Activated T-helper 1 cell treated with anti-CD3 and anti-CD28 coated beads, Interleukin-2, amount 50 U/mL, for 16 hours (primary cell): ENCODE measurements at places on chromosomes 1 and 21.

GRCh38 chr1:40607921-40608320 lies 57.6 kb downstream of the RIMS3 start:
- no peak for DNase-seq

DNA sequence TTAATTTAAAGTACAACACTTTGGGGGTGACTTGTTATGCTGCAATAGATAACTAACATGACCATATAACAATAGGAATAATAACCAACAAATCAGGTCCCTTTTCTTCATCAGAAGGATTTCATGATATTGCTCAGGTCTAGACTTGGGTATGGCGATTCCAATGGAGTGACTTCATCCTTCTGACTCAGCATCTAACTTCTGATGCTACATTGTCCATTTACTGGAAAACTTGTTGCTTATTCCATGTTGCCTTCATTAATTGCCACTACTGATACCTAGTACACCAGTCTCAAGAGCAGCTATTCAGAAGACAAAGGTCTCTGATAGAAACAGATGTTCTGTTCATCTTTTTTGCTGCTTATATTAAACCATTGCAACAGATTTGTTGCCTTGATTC lies 324.3 kb downstream of the TGFB2 start:
- no peak for DNase-seq

GRCh38 chr21:28160378-28160777 lies 832.3 kb downstream of the LTN1 start:
- DNase-seq, result no peak

- no peak for DNase-seq
Observed at GRCh38 chr1:222861062-222861461, 46.2 kb downstream of the DISP1 start.

DNA sequence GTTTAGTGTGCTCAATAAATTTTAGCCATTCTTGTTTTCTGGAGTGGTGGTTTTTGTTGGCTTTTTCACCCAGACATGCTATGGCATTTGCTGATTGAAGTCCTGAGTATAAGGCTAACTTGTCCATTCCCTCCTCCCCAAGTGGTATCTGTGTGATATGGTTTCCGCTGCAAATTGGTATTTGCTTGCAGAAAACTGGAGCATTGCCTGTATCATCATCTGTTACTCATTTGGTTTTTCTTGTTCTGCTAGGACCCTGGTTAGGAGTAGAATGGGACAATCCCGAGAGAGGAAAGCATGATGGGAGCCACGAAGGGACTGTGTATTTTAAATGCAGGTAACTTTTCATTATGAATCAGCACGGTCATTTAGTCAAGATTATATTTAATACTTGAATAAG lies 34.0 kb downstream of the TBCE start:
- no peak for DNase-seq

DNA sequence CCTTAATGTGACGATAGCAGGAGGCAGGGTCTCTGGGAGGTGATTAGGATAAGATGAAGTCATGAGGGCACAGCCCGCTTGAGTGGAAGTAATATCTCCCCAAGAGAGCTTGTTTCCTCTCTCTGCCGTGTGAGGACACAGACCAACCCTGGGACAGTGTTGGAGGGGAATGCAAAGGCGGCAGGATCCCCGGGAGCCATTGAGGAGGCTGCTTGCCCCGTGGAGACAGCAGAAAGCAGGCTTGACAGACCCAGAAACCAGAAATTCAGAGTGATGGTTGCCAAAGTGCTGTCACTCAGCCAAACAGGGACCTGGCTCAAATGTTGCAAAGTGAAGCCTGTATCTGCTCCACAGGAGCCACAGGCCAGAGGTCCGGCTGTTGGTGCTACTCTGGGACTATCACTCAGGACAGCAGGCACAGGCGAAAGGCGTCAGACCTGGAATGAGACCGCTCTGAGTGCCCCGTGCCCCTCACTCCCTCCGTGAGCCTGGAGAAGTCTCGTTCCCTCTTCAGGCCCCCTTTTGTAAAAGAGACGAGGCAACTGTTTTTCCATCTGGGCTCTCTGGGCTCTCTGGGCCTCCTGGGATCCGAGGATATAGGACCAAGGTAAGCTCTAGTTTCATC lies 96.6 kb upstream of the VANGL1 start:
- no peak for DNase-seq

GRCh38 chr1:26536521-26536920 lies 7.0 kb downstream of the RPS6KA1 start:
- DNase-seq, result no peak

GRCh38 chr1:210298936-210299335 lies 29.8 kb upstream of the HHAT start:
- no peak for DNase-seq

DNA sequence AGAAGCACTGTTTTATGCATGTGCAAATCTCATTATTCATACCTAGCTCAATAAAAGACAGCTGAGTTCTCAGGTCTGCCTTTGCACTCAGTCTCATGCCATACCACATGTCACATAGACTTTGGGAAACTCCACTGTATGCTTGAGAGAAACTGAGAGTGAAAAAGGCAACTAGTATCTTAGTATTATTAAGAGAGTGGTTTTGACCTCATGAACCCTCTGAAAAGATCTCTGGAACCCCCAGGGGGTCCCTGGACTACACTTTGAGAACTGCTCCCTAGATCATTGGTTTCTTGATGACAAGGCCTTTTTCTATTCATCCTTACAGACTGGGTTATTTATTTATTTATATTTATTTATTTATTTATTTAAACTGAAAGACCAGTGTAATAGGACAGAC lies 3.7 kb upstream of the RHEX start:
- DNase-seq, result no peak

DNA sequence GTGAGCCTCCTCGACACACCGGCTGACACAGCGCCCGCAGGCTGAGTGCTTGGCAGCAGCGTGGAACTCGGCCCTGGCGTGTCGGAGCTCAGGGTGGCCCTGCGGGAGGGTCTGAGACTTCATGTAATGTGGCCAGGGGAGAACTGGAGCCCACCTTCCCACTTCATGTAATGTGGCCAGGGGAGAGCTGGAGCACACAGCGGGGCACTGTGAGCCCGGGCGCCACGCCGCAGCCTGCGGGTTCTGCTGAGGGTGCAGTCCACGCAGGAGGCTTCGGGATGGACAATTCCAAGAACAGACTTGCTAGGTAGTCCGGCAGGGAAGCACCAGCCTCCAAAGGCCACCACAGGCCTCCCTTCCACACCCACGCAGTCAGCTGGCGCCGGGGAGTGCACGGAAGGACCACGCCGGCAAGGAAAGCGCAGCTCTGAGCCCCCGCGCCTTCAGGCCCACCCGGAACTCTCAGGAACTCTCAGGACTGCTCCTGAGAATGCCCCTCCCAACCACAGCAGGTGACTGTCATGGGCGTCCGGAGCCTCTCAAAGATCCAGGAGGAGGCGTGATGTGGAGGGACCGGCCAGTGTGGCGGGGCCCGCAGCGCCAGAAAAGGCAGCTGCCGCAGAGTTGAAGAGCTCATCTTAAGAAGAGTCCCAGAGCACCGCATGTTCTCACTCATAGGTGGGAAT lies 19.3 kb upstream of the ADARB1 start:
- no peak for DNase-seq

DNA sequence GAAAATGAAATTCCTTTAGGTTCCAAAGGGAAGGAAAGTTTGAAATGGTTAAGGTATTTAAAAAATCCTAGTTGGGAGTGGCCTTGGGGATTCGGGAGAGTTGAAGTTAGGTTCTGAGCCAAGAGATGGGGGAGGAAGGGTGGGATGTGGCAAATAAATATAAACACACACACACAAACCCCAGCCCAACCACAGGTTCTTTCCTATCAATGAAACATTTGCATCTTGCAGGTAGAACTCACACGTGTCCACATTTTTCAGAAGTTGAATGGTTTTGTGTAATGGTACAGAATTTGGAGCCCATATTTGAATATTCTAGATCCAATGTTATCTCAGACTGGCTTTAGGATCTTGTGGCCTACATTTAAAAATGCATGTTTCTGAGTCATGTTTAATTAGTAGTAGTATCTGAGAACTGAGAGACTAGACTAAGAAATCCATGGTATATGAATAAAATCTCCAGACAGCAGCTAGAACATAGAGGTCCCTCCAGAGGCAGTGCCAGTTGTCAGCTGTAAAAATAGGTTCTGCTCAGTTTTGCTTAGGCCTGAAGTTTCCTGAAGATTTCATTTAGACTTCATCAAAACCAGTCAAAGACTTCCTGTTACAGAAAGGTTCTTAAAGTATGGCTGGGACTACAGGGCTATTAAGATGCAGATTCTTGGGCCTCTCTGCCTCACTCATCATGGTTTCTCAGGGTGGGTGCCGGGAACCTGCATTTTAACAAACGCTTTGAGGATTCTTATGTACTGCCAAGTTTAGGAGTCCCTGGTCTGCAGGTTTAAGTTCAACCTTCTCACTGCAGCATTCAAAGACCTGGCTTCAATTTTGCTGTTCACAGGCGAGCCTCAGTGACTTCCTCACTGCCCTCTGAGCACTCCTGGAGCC lies 21.3 kb downstream of the RUNX1 start:
- DNase-seq, result no peak

- DNase-seq, result no peak
Observed at GRCh38 chr1:104648269-104648691, 898.6 kb downstream of the AMY1C start.

- DNase-seq, result no peak
Observed at GRCh38 chr1:226250511-226250910, 27.0 kb downstream of the MIXL1 start.

GRCh38 chr1:61518670-61519400 lies 206.1 kb downstream of the TM2D1 start:
- no peak for DNase-seq

DNA sequence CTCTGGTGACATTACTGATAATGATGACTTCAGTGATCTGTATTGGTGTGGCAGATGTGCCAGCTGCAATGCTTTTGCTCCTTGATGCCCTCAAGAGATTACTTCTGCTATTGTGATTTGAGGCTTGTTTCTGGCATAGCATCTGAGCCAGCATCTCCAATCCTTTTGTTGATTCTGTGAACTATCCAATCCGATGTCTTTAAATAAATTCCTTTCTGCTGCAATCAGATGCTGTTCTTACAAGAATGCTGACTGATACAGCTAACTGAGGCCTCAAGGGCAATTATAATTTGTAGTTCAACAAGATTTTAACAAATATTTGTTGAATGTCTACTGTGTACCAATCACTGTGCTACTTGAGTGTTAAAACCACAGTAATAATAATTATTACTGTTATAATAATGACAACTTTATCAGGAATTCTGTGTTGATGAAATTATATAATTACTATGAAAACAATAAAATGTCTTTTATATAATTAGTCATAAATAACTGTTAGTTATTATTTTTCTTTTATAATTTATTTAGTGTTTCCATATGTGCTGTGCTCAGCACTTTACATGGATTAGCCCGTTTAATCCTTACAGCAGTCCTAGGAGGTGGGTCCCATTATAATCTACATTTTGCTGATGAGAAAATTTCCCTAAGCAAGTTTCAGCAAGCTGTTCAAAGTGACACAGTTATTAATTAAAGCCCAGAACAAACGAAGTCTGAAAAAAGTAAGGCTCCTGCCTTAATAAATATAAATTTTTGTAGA lies 308.2 kb downstream of the BRINP3 start:
- no peak for DNase-seq
